Stimulated activated CD4-positive, alpha-beta T cell treated with anti-CD3 and anti-CD28 coated beads, TNF-alpha, amount 100 ng/mL, for 48 hours (primary cell): ENCODE measurements at places on chromosomes 16 and 17.

- DNase-seq, result no peak
Observed at GRCh38 chr17:55625521-55625920, 97.1 kb downstream of the TMEM100 start.

- DNase-seq, result no peak
Observed at GRCh38 chr16:53018834-53019416, 33.8 kb downstream of the CHD9NB start.

- no peak for DNase-seq
Observed at GRCh38 chr17:21842332-21843317, 150.3 kb downstream of the KCNJ18 start.

DNA sequence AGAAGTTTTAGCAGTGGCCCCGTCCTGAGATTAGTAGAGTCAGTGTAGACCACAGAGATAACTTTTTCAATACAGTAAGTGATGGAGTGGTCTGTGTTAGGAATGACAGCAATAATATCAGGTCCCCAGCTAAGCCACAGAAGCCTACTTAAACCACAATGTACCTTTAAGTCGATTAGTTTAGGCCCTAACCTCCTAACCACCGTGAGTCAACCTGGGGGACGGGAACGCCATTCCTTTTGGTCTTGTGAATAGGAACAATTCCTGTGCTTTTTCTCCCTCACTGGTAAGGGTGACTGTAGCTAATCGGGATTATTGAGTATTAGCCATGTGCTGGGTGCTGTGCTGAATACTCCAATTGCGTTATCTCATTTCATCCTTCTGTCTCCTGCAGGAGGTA is 14.0 kb downstream of the YPEL2 start:
- DNase-seq, result no peak

DNA sequence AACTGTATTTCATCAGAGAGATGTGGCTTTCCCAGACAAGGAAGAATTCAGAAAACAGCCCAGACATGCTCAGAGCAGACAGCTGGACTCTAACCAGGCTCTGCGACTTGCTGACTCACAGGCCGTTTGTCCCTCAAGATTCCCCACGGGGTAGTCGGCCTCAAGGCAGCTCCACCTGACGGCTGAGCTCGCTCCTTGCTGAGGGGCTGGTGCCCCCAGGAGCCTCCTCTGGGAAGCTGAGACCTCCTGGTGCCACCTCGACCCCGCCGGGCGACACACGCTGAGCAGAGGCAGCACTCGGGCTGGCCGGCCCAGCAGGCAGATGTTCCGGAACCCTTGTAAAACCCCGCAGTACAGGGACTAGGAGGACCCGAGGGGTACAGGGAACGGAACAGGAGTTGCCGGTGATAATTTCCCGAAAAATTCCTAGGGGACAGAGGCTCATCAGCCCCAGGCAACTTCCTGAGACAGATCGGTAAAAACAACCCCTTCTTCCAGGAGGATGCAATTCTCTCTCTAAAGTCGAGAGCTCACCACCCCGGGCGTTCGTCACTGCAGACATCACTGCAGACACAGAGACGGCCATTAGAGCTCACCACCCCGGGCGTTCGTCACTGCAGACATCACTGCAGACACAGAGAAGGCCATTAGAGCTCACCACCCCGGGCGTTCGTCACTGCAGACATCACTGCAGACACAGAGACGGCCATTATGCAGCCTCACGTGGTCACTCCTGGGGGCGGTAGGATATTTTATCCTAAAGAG is 19.9 kb downstream of the RPH3AL start:
- no peak for DNase-seq

GRCh38 chr16:47198180-47198575 is 54.4 kb upstream of the NETO2 start:
- DNase-seq, result no peak

GRCh38 chr16:24135624-24136565 is 120.2 kb upstream of the CACNG3 start:
- DNase-seq, result no peak

GRCh38 chr17:31845291-31845690 is 13.8 kb downstream of the COPRS start:
- DNase-seq, result no peak
